ENCODE measurements at places on chromosomes 13 and 19. TPM values are rescaled to one million over a fixed set of nuclear protein-coding genes. Genes with fewer than 3 reads are reported as not detected.

OR10H1 gene
- total RNA-seq: not detected

LYPD5 gene
- total RNA-seq: 0.33 TPM

KASH5 gene
- total RNA-seq: not detected

TNPO2 gene
- total RNA-seq: 105 TPM

GRCh38 chr13:94327318-94327717 lies 152.2 kb downstream of the DCT start:
- H3K4me1 ChIP-seq: peaks cover 69% of the 10 kb centered on the region
- no peaks in the 10 kb centered on the region for H3K36me3 ChIP-seq
- no peak for DNase-seq
- H3K27me3 ChIP-seq: no peaks in the 10 kb centered on the region
- H3K27ac ChIP-seq: peak overlapping the region; percentile 94
- H3K4me3 ChIP-seq: no peak overlapping the region

DNA sequence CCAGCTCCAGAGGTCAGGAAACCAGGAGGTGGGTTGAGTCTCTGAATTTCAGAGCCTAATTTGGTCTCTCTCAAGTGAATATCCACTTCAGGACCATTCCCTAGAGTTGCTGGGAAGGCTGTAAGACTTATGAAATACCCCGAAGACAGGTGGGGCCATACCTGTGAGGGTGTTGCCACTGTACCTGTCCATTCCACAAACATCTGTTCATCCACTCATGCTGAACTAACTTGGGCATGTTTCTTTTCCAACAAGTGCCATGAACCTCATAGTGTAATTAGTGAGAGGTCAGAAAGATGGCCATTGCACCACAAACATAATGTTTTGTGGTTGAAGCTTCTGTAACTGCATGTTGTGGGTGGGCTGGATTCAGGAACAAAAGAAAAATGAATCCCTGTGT lies 7.8 kb downstream of the ILF3 start:
- no peak overlapping the region for H3K27ac ChIP-seq
- no peak overlapping the region for H3K4me3 ChIP-seq
- peaks cover 10% of the 10 kb centered on the region for H3K36me3 ChIP-seq

- peaks cover 11% of the 10 kb centered on the region for H3K36me3 ChIP-seq
- H3K4me3 ChIP-seq: no peak overlapping the region
- peaks cover 9% of the 10 kb centered on the region for H3K4me1 ChIP-seq
Observed at GRCh38 chr13:59408738-59409137, 755.0 kb downstream of the DIAPH3 start.

- H3K4me1 ChIP-seq: no peaks in the 10 kb centered on the region
- no peak overlapping the region for H3K4me3 ChIP-seq
- DNase-seq: no peak
- peaks cover 19% of the 10 kb centered on the region for H3K36me3 ChIP-seq
- no peak overlapping the region for H3K27ac ChIP-seq
- H3K27me3 ChIP-seq: no peaks in the 10 kb centered on the region
Observed at GRCh38 chr13:50537029-50537428, 306.5 kb downstream of the DLEU7 start.
